MCF 10A (cell line): ENCODE measurements at places on chromosomes 12 and 14.
A peak's percentile ranks its signal among the peaks of the same experiment; 100 is the strongest.

- DNase-seq = no peak
Measured at GRCh38 chr14:100591453-100592371, 4.5 kb upstream of the BEGAIN start.

DNA sequence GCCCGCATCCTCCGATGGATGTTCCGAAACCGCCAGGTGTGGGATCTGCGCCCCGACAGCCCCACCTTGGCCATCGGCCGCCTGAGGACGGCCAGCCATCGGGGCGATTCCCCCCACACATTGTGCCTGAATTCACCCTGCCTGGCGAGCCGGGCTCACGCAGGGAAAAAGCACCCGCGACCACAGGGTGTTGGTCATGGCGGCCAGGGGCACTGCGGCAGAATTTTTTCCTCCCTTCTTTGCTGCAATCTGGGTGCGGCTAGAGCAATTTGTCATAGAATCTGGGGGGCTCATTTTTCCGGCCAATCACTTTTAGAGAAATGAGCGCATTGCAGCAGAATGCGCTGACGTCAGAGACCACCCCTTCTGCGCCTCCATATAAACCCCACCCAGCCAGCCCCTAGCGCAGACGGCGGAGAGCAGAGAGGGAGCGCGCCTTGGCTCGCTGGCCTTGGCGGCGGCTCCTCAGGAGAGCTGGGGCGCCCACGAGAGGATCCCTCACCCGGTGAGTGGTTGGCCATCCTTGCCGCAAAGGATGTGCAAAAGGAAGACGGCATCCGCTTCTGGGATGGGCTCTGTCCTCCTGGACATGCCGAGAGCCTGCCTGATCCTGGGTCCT, at the start of gene MEG3:
Gene MEG3, plus strand, starts transcription at position 406 of the 619 bp plus-strand sequence.
- DNase-seq = no peak

DNA sequence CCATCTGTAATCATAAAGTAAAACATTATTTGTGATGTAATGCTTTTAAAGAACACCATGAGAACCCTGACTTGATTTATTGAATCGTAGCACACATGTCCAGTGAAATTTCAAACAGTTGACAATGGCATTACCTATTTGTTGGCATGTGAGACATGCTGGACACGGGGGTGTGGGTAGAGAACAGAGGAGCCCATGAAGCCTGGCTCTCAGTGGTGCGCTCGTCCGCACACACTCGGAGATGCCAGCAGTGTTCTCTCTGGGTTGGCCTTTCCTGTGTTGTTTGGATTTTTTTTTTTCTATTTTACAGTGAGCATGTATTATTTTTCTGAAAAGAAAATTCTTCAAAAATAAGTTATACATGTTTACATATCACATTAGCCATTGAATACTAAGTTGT, 78.2 kb downstream of the PPP2R5C start:
- DNase-seq = no peak

DNA sequence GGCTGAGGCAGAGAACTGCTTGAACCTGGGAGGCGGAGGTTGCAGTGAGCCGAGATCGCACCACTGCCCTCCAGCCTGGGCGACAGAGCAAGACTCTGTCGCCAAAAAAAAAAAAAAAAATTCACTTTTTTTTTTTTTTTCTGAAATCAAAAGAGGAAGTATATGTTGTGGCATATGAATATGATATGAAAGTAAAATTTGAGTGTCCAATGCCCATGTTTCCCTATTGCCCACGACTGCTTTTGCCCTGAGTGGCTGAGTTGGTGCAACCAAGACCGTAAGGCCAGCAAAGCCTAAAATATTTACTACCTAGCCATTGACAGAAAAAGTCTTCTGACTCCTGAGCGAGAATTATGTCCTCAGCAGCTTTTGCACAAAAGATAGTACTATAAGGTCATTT, 101.7 kb upstream of the PARP11 start:
- no peak for DNase-seq

DNA sequence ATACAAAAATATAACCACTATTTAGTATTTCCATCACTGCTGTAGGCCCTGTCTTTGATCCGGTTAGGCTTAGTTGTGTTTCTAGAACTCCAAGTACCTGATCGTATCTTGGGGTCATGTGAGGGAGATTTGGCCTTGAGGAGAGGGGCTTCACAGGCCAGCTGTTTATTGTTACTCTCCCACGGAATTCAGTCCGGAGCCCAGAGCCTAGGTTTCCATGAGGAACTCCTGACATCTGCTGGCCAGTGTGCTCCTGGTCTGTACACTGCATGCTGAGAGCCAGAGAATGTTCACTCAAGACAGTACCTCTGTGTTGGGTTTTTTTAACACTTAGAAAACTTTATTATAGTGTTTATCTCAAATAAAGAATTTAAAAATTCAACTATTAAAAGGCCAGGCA, 341.0 kb upstream of the TMEM132C start:
- DNase-seq = no peak

- no peak for DNase-seq
Measured at GRCh38 chr12:8572507-8572906, 31.8 kb upstream of the CLEC4E start.

- no peak for DNase-seq
Measured at GRCh38 chr12:68349921-68350606, 17.9 kb upstream of the MDM1 start.

GRCh38 chr14:28515571-28515970, 251.0 kb upstream of the FOXG1 start:
- peak; percentile 87 for DNase-seq

GRCh38 chr14:104895786-104896661, 28.7 kb upstream of the PLD4 start:
- DNase-seq = no peak

DNA sequence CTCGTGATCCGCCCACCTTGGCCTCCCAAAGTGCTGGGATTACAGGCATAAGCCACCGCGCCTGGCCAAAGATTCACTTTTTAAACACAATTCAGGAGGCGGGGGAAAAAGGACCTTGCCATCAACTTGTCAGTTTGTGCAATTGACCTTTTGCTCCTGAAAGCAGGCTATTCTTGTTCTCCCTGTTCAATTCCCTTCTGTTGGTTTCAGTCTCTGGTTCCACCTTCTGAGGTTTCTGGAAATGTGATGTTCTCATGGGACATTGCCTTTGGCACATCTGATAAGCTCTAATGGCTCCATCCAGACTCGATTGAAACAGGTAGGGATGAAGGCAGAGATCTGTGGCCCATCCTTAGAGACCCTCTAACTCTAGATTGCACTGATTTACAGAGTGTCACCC, 17.9 kb upstream of the CCDC85C start:
- DNase-seq = no peak

DNA sequence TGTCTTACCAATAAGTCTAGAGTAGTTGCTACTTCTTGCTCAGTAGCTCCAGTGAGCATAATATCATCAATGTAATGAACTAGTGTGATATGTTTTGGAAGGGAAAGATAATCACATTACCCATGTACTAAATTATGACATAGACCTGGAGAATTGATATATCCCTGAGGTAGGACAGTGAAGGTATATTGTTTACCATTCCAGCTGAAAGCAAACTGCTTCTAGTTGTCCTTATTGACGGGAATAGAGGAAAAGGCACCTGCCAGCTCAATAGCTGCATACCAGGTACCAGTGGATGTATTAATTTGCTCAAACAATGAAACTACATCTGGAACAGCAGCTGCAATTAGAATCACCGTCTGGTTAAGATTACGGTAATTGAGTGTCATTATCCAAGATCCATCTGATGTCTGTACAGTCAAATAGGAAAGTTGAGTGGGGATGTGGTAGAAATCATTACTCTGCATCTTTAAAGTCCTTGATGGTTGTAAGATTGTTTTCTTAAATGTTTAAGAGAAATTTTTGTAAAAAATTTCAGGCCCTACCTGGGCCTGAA, 100.0 kb upstream of the ARHGAP5 start:
- DNase-seq = no peak

DNA sequence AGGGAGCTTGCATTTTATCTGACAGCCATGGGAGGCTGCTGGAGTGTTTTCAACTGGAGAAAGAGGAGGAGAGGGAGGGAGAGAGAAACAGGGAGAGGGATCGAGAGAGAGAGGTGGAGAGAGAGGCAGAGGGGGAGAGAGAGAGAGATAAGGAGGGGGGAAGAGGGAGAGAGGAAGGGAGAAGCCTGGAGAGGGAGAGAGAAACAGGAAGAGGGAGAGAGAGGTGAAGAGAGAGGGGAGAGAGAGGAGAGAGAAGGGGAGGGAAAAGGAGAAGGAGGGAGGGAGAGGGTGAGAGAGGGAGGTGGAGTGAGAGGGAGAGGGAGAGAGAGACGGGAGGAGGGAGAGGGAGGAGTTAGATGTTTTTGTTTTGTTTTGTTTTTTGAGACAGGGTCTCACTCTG, 45.6 kb downstream of the DNAH10 start:
- DNase-seq = no peak

DNA sequence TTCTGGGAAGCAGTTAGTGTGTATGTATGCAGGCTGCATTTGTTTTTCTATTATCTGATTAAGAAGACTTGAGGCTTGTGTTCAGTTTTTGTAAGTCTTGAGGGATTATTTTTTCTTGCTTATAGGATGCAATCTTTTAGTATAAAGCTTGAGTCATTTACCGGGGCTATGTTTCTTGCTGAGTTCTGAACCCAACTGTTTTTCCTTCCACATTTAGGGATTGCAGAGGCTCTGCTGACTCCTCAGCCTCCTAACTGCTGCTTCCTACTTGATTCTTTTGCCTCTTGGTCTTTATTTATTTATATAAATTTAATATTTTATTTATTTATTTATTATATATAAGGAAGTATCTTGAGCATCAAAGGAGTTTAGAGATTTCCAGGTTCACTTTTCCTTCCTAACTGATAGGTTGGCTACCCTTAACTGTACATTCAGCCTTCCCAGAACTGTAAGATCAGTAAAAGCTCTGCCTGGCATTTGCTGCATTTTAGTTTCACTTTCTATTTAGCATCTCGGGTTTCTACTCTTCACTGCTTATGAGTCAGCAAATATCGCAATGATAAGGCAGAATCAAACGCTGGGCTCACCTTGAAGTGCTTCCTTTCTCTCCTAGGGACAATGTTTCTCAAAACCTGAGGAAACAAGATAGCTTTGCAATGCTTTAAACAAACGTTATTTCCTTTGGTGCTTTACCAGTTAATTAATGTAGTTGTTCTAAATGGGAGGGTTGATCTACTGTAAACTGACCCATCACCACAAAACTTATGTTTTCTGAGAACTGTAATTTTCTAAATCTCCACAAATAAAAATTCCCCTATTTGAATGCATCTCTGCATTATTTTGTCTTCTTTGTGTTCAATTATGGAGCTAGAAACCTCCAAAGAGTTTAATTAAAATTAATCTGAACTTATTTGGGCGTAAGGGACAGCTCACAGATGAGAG, 1183.7 kb upstream of the TMEM132C start:
- DNase-seq = peak; percentile 83

DNA sequence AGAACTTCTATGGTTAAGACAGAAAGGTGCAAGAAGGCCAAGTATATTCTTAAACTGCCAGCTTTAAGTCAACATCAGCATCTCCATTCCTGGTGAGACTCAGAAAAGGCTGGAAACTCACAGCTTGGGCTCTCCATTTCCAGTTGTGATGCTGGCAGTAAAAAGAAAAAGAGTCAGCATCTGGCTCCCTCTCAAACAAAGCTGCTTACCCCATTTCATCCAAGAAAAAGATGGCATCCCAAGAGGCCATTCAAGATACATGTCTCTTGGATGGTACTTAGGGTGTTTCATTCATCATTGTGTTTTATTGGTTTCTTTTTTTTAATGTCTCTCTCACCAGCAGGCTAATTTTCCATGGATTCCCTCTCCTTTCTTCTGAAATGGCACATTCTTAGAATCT, 61.9 kb downstream of the DCAF5 start:
- no peak for DNase-seq

DNA sequence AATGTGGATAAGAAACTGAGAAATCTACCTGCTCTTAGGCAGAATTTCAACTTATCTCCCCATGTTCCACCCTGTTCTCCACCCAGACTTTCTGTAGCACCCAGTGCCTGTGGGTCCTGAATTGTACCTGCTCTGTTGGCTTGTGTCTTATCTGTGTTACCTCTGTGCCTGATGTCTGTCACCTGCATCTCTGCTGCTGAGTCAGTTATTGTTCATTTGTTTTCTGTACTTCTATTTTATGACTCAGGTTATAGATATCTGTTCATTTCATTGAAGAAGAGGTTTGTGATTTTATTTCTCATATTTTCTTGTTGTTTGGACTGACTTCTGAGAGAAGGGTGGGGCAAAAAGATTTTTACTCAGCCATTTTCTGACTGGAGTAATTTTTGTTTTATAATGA, 11.7 kb downstream of the SOCS4 start:
- no peak for DNase-seq

GRCh38 chr12:8087666-8088065, 5.6 kb downstream of the NECAP1 start:
- no peak for DNase-seq

GRCh38 chr14:59252772-59253500, 64.5 kb downstream of the DAAM1 start:
- no peak for DNase-seq

- no peak for DNase-seq
Measured at GRCh38 chr12:130242506-130242905, 80.2 kb downstream of the FZD10 start.

DNA sequence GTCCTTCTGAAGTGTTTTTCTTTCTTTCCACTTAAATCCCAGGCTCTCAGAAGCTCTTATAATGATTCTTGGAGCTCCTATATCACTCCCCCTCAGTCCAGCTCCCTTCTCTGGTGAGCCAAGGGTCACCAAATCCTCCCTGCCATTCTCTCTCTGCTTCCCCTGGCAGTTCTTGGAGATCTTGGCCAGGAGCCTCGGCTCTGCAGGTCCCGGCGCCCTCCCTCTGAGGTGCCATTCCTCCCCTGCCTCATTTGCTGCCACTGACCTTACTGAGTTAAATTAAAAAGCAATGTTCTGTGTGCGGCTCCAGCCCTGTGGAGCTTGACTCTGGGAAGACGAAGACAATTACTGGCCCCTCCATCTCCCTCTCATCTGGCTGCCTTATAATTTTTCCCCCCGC, 7.0 kb downstream of the CISTR start:
- DNase-seq = no peak

GRCh38 chr12:30813525-30814294, 59.0 kb upstream of the CAPRIN2 start:
- DNase-seq = peak; percentile 69

DNA sequence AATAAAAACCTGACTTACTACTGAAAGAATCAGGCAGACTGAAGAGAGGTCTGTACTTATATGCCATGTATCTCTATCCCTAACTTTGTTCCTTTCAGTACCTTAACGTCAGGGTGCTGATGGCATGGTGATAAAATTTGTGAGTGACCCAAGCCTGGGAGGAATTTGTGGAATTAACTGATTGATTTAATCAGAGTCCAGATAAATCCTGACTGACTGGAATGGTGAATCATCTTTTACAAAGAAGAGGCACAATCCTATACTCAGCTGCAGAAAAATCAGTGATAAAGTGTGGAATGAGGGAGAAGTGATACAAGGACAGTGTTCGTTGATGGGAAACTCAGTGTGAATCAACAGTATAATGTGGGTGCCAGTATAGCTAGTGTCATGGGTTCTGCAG, 3.7 kb downstream of the TDG start:
- no peak for DNase-seq

GRCh38 chr12:83676781-83677295, 990.1 kb downstream of the TMTC2 start:
- DNase-seq = no peak

DNA sequence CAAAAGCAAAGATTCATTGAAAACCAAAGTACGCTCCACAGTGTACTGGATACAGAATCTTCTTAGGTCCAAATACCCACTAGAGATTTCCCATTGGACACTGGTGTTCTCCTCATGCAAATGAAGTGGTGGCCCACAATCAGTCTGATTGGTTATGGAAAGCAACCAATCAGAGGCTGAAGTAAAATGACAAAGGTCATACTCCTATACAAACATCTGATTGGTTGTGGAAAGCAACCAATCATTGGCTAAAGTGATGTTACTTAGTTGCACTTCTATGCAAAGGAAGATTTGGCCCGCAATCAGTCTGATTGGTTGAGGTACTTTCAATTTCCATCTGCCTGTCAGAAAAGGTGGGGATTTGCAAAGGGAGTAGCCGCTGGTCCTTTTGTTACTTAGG, 1.3 kb upstream of the WASHC3 start:
- peak; percentile 5 for DNase-seq
